ENCODE measurements at places on chromosomes 2 and 18. TPM values are rescaled to one million over a fixed set of nuclear protein-coding genes. Genes with fewer than 3 reads are reported as not detected.

The GAD1 gene
- total RNA-seq: 1.6 TPM

The TEKT4 gene
- total RNA-seq: not detected

The ANKRD36 gene
- total RNA-seq: 60.5 TPM

The PAX3 gene
- total RNA-seq: not detected

The PSME4 gene
- 56.8 TPM for total RNA-seq

The KRCC1 gene
- 20.4 TPM for total RNA-seq

The SERPINB10 gene
- not detected for total RNA-seq

The MMADHC gene
- total RNA-seq: 93.6 TPM

The BUB1 gene
- total RNA-seq: 140 TPM

The UGT1A3 gene
- total RNA-seq: not detected

The PSTPIP2 gene
- 8.5 TPM for total RNA-seq

The IRS1 gene
- 7.3 TPM for total RNA-seq

The C2orf92 gene
- total RNA-seq: 4.0 TPM

The GCA gene
- 13.1 TPM for total RNA-seq

The HOXD12 gene
- total RNA-seq: not detected

The SGO2 gene
- total RNA-seq: 54.4 TPM

The FHOD3 gene
- not detected for total RNA-seq

The PSMA8 gene
- 1.2 TPM for total RNA-seq

The PUS10 gene
- 7.7 TPM for total RNA-seq

The FBLN7 gene
- total RNA-seq: 0.91 TPM

The PLCL1 gene
- 0.18 TPM for total RNA-seq

The KCNE4 gene
- total RNA-seq: not detected

The DRC1 gene
- not detected for total RNA-seq

The B3GNT7 gene
- 0.34 TPM for total RNA-seq

The CELF4 gene
- not detected for total RNA-seq

The KCNS3 gene
- not detected for total RNA-seq

The IL1R1 gene
- not detected for total RNA-seq

The CABYR gene
- 1.1 TPM for total RNA-seq

The SPC25 gene
- total RNA-seq: 58.3 TPM

The TCF7L1 gene
- total RNA-seq: not detected

The MLPH gene
- not detected for total RNA-seq

The DCDC2C gene
- not detected for total RNA-seq

The ASPRV1 gene
- 0.78 TPM for total RNA-seq

The CREG2 gene
- total RNA-seq: not detected

The CRYGB gene
- not detected for total RNA-seq

The CHRNG gene
- not detected for total RNA-seq

The NT5DC4 gene
- not detected for total RNA-seq

The GALM gene
- total RNA-seq: 27.6 TPM

The SPATA3 gene
- not detected for total RNA-seq

The APCDD1 gene
- not detected for total RNA-seq

The TLX2 gene
- 0.44 TPM for total RNA-seq
